Stimulated activated CD8-positive, alpha-beta memory T cell treated with anti-CD3 and anti-CD28 coated beads, Interleukin-2, amount 100 ng/mL, for 48 hours (primary cell): ENCODE measurements at places on chromosomes 13 and 19.

GRCh38 chr13:48278806-48279205 lies 24.7 kb upstream of the RB1 start:
- DNase-seq: no peak

DNA sequence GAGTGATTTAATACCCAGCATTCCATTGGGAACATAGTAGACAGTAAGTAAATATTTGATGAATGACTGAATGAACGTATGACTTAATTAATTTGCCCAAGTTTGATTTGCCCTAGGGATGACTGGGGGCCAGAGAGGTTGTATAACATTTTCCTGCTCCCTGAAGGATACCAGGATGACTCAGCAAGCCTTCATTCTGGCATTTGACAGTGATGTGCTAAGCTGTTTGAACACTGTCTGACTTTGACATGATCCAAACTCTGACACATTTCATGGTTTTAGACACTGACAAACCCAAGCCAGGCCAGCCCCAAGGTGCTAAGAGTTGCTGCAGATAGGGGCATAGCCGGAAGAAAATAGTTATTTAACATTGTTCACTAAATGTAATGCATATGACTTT lies 53.4 kb upstream of the KLF12 start:
- no peak for DNase-seq

- DNase-seq: no peak
These were observed 581 bp downstream of the CALR start for GRCh38 chr19:12938779-12939601.

DNA sequence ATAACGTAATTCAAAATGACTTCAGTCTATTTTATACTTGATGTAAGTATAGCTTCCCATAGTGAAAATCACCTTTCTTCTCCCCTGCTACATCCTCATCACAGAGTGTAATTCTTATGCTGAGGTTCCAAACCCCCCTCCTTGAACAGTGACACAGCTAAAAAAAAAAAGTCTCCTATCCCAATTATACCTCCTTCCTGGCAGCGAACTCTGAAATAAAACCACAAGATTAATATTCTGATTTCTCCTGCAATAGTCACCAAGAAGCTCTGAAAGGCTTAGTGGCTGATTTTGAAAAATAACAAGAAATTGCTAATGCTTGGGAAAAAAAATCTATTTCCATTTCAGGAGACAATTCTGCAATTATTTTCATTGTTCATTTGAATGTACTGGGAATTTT lies 36.3 kb downstream of the EFNB2 start:
- no peak for DNase-seq

- no peak for DNase-seq
These were observed 651 bp downstream of the OXGR1 start for GRCh38 chr13:96993634-96994016.

DNA sequence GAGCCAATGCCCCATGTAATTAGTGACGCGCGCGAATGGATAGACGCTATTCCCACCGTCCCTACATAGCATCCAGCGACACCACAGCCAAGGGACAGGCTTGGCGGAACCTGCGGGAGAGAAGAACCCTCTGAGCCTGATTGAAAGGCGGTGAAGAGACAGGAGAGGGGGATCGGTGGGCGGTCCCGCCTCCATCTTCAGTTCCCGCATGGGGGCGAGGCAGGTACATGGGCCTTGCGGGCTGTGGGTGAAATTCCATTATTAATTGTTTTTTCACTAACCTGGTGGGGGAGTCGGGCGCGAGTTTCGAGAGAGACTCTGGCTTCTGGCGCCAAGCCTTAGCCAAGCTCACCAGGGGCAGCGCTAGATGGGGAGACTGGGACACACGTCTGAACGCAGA lies 8.4 kb upstream of the TEX101 start:
- DNase-seq: no peak

GRCh38 chr19:56304243-56304642 lies 10.4 kb downstream of the ZSCAN5A start:
- no peak for DNase-seq

DNA sequence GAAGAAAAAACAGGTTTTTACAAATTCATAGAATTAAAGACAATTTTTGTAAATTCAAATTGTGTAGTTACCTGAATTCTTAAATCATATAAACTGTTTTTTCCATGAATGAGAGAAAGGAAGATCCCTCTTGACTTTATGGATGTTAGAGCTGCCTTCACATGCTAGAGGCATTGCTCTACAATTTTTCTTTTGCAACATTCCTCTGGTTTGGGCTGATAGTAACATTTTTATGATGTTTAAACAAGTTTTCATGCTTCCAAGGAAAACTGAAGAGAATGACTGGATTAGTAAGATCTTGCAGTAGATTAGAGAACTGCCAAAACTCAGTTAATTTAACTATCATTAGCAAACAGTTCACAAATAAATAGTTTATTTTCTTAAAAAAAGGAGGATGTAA lies 250.6 kb downstream of the GPC6 start:
- DNase-seq: no peak

DNA sequence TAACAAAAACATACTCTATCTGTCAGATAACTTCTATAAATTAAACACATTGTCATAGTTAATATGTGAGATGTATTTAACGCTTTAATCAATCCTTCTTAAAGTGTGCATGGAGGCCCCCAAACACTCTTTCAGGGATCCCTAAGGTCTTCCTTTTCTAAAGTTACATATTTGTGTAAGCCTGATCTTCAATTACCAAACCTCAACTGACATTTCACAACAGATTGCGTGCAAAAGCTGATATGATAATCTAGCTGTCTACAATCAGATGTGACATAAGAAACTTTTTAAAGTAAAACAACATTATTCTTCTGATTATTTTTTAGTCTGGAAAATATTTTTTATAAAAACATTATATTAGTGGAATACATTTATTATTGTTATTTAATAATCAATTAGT lies 1850.4 kb downstream of the OLFM4 start:
- no peak for DNase-seq

DNA sequence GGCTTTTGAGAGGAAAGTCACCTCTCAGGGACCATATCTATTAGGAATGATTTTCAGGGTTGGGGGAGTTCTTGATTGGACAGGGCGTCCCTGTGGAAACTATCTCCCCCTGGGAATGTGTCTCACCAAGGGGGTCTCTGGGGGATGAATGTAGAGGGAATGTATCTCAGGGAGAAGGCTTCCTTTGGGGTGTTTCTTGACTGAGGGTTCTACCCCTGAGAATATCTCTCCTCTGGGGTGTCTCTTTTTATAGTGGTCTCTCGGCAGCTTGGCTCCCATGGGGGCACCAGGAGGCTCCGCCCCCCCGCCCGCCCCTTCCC lies 1.0 kb downstream of the RTBDN start:
- DNase-seq: no peak

DNA sequence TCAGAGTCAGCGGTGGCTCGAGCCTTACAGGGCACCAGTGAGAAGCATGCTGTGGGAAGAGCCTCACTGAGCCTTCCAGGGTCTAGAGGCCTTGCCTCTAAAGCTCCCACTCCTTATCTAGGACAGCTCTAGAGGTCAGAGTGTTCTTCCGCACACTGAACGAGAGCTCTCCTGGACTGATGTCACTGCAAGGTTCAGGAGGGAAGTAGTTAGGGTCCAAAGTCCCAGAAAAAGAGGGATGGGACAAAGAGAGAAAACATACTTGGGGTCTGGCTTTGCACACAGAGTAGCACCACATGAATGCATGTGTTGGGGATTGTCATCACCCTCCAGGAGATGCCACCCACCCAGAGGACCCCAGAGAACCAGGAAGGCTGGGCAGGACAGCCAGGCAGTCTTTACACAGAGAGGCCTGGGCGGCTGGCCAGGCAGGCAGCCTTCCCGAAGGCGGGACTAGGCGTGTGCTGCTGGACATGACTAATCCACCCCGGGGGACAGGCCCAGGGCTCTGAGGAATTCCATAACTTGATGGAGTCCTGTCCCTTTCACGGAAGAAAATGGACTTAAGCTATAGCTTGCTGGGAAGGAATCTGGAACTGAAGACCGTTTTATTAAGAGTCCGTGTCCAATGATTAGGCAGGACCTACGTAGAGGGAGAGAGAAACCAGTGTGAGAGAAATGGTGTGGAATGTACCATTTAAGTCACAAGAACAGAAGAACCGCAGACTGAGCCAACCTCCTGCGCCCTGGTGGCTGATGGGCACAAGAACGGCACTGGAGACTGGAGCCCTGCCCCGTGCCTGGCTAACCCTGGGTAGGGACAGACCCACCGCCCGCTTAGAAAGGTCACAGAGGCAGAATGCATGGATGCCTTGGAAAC lies 16.6 kb upstream of the EPHX3 start:
- no peak for DNase-seq

- no peak for DNase-seq
These were observed 23.5 kb downstream of the NKPD1 start for GRCh38 chr19:45137179-45137761.

GRCh38 chr13:106156468-106156867 lies 379.0 kb downstream of the EFNB2 start:
- DNase-seq: no peak

GRCh38 chr13:43838909-43839308 lies 40.6 kb downstream of the CCDC122 start:
- no peak for DNase-seq

DNA sequence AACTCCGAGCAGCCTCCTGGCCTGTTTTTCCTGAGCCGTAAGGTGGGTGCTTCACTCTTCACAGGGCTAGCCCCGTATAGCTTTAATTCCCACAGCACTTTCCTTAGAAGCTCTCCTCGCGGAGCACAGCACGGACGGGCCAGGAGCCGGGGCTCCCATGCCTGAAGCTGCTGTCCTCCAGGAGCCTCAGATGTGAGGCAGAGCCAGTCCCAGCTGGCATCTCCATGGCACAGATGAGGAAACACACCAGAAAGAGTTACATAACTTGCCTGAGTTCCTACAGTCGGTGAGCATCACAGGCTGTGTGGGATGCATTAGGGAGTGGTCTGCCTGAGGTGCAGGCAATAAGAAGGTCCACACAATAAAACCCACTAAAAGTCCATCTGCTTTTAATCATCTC lies 118.5 kb downstream of the ATP8A2 start:
- no peak for DNase-seq

DNA sequence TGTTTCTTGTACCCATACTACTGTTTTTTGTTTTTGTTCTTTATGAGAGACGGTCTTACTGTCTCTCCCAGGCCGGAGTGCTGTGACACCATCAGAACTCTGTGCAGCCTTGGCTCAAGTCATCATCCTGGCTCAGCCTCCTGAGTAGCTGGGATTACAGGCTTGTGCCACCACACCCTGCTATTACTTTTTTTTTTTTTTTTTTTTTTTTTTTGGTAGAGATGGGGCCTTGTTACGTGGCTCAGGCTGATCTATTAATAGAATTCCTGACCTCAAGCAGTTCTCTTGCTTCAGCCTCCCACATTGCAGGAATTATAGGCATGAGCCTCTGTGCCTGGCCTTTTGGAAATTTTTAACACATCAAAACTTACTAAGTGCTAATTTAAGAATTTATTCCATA lies 2.9 kb upstream of the ZNF304 start:
- no peak for DNase-seq
